ENCODE measurements at places on chromosomes 3 and 15. TPM values are rescaled to one million over a fixed set of nuclear protein-coding genes. Genes with fewer than 3 reads are reported as not detected.

Gene CHCHD4
- 34.5 TPM for total RNA-seq

Gene GOLGA8G
- total RNA-seq: 0.07 TPM

Gene APH1B
- total RNA-seq: 4.1 TPM

Gene TTC21A
- 0.34 TPM for total RNA-seq

Gene ZNF35
- total RNA-seq: 20.2 TPM

Gene POLG
- 95.2 TPM for total RNA-seq

Gene DUOX2
- total RNA-seq: 3.2 TPM

Gene ARF4
- total RNA-seq: 130 TPM

Gene EPHA3
- 0.14 TPM for total RNA-seq

Gene RASGRP1
- 0.50 TPM for total RNA-seq

Gene LRRN1
- under 0.01 TPM for total RNA-seq

Gene ARNT2
- total RNA-seq: 0.50 TPM

Gene ZNF860
- total RNA-seq: 3.8 TPM

Gene C3orf70
- total RNA-seq: under 0.01 TPM

Gene CNTN3
- total RNA-seq: 0.68 TPM

Gene ST3GAL6
- total RNA-seq: 1.4 TPM

Gene APBA2
- 5.1 TPM for total RNA-seq

Gene UBA5
- 46.8 TPM for total RNA-seq

Gene SH2D7
- not detected for total RNA-seq

Gene CLEC3B
- total RNA-seq: not detected

Gene SLCO2A1
- under 0.01 TPM for total RNA-seq

Gene TNNC1
- total RNA-seq: not detected

Gene LINGO1
- total RNA-seq: under 0.01 TPM

Gene C2CD4A
- total RNA-seq: 3.0 TPM

Gene DCLK3
- not detected for total RNA-seq

Gene TLR9
- total RNA-seq: 0.07 TPM

Gene GOLGA6L7
- total RNA-seq: not detected

Gene IP6K1
- total RNA-seq: 27.3 TPM

Gene CFAP91
- 0.07 TPM for total RNA-seq

Gene CCR9
- not detected for total RNA-seq

Gene GOLGA8J
- total RNA-seq: not detected

Gene FAM107A
- not detected for total RNA-seq

Gene SNRPN
- total RNA-seq: 170 TPM

Gene EFL1
- total RNA-seq: 29.4 TPM

Gene PCBP4
- 10.3 TPM for total RNA-seq

Gene GYG1
- total RNA-seq: 31.4 TPM

Gene CYP8B1
- not detected for total RNA-seq

Gene KLHL40
- total RNA-seq: not detected
